ENCODE measurements at places on chromosomes 7 and 10.
A peak's percentile ranks its signal among the peaks of the same experiment; 100 is the strongest.

- DNase-seq: peak; percentile 73
Observed at GRCh38 chr7:142539901-142540300, 209.4 kb upstream of the PRSS1 start.

- DNase-seq: no peak
Observed at GRCh38 chr10:378230-378929, 243.1 kb downstream of the ZMYND11 start.

DNA sequence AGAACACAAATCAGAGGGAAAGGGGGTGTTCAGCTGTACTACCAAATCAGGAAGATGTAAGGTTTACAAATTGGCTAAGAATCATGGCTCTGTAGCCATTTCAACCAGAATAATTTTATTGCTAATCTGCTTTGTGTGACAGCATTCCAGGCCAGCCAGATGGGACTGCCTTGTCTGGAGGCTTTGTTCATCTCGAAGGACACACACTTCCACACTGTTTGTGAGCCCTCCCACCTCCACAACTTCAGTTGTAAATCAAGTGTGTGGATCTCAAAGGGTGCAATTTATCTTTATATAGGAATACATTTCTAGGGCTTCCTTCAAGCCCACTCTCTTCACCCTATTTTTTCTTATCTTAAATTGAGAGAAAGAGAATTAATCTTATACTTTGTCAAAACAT lies 6.9 kb upstream of the OIT3 start:
- no peak for DNase-seq

DNA sequence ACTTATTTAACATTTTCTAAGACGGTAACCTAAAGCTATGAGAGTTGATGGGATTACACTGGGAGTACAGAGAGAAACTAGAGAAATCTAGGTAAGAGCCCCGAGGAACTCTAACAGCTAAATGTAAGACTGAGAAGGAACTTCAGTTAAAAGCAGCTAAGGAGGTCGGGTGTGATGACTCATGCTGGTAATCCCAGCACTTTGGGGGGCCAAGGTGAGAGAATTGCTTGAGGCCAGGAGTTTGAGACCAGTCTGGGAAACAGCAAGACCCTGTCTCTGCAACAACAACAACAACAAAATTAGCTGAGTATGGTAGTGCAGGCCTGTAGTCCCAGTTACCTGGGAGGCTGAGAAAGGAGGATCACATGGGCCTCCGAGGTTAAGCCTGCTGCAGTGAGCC lies 24.0 kb downstream of the FRA10AC1 start:
- DNase-seq: no peak

GRCh38 chr7:41142904-41143473 lies 559.9 kb downstream of the INHBA start:
- no peak for DNase-seq

GRCh38 chr10:43970018-43970698 lies 321.5 kb upstream of the ZNF32 start:
- no peak for DNase-seq

- DNase-seq: peak; percentile 16
Observed at GRCh38 chr10:43623351-43623750, 17.1 kb downstream of the ZNF485 start.

DNA sequence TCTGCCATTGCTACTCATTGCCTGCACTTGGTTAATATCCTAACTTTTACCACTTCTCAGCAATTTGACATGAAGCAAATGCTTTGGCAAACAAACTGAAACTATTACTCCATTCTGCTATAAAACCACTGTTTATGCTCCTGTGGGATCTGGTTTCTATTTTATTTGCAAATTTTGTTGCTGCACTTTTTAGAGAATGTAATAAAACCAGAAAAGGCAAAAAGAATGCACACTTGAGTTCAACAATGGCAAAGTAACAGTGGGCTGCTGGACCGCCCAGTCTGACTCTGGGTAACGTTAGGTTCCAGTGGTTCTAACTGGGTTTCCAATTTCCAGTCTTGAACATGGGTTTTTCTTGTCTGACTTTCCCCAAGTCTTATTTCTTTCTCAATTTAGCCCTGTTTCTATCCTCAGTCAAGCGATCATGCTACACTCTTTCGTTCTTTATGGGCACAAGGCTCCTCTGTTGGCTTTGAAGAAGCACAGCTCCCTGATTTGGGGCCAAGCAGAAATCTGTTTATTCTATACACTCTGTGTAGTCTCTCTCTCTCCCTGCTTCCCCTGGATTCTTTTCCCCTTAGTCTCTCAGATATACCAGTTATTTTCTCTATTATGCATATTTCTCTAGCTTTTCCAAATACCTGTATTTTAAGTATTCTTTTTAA lies 129.2 kb upstream of the FAM3C start:
- DNase-seq: no peak

DNA sequence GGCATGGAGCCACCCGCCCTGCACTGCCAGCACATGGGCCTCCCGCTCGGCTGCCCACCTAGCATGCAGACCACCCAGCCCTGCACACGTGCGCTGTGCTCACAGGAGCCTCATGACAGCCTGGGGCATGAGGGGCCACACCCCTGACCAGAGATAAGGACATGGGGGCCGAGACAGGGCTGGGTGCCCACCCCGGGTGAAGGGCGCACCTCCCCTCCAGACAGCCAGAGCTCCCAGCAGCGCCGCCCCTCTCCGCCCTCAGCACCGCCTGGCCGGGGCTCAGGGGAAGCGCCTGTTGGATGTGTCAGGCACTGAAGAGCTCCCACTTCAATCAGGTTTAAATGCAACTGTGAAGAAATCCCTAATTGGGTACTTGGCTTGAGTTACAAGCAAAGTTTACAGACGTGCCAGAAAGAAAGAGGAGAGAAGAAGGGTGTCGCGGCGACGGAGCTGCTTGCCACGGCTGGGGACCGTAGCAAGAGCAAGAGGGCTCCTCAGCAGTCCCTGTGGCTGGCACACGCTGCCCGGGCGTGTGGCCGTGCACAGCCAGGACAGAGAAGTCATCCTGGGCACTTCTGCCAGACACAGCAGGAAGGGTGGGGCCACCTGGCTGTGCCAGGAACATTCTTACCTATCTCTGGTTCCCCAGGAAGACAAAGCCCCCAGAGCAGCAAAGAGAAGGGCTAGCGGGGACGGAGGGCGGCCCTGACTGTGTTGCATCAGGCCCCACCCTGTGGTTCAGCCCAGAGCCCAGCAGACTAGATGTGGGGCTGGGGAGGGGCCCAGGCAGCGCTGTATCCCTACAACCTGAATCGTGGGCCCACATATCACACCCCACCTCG lies 247.4 kb downstream of the ELFN1 start:
- DNase-seq: peak; percentile 63

DNA sequence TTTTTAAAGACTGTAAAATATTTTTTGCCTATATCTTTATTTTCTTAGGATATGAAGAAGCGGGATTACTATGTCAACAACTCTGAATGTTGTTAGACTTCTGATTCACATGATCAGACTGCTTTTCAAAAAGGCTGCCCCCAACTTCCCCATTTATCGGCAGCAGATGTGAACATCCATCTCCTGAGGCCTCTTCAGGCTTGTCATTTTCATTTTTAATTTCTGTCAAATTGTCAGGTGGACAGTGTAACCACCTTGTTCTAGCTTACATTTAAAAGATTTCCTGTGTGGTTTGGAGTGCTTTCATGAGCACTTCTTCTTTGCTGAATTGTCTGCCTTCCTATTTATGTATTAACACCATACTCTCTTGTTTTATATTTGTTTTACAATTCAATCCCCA lies 78.8 kb upstream of the GSDME start:
- no peak for DNase-seq

DNA sequence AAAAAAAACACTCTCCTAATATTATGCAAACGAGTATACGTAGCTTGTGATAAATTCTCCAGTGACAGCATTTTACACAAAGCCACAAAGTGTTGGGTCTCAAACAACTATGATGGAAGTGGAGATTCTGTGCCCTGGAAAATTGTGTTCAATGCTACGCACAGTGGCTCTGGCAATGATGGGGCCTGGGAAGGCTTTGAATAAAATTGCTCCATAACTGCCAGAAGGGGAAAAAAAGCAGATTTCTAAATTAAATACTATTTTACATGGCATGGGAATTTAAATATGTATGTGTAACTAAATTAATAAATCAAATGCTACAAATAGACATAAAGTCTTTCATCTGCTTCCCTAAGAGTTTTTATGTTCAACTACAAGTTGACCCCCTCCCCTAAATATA lies 306.7 kb downstream of the GRID1 start:
- no peak for DNase-seq

GRCh38 chr7:1555813-1556543 lies at the start of gene TMEM184A:
Gene TMEM184A (minus strand): TSS chr7:1556205. CDS start chr7:1555484, 721 bp downstream.
- DNase-seq: no peak

GRCh38 chr10:75525067-75525466 lies 93.6 kb downstream of the LRMDA start:
- DNase-seq: no peak

GRCh38 chr7:157549612-157550299 lies 213.0 kb downstream of the DNAJB6 start:
- DNase-seq: no peak

DNA sequence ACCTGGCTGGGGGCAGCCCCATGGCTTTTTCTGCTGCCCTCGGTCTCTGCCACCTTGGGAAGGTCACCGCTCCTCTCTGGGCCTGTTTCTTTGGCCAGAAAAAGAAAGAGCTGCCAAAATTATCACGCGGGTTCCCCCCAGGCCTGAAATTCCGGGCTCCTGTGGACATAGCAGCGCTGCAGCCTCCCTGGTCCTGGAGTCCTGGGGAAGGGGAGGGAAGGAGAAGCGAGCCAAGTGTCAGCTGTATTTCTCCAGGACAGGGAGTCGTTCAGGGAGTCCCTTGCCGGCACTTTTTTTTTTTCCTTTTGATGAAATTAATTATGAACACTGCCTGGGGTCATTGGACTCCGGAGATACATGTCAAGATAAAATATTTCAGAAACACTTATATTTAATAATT lies 152.3 kb upstream of the GPR26 start:
- DNase-seq: no peak

DNA sequence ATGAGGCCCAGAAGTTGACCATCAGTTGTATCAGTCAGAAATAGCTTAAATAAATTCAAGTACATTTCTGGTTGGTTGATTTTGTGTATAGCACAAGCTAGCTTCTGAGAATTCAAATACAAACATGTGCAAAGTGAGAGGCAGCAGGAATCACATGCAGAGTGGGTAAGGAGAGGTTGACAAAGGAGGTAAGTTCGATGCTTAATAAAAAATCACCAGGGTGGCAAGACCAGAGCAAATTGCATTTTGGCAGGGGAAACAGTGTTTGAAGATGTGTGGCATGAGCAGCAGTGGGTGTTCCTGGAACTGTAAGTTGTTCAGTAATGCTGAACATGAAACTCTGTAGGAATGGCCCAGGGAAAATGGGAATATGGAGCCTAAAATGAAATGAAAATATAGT lies 52.6 kb downstream of the GNAI1 start:
- DNase-seq: no peak

- DNase-seq: no peak
Observed at GRCh38 chr10:110848106-110848505, 23.6 kb upstream of the PDCD4 start.

DNA sequence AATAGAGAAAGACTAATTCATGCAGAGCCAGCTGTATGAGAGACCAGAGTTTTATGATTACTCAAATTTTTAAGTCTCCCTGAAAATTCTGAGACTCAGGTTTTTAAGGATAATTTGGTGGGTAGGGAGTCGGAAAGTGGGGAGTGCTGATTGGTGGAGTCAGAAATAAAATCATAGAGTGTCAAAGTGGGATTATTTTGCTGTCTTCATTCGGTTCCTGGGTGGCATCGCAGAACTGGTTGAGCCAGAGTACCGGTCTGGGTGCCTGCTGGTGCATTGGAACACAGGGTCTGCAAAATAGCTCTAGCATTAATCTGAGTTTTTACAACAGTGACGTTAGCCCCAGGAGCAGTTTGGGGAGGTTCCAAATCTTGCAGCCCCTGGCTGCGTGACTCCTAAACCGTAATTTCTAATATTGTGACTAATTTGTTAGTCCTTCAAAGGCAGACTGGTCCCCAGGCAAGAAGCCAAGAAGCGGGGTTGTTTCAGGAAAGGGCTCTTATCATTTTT lies 32.4 kb downstream of the GPRIN2 start:
- DNase-seq: peak; percentile 95

DNA sequence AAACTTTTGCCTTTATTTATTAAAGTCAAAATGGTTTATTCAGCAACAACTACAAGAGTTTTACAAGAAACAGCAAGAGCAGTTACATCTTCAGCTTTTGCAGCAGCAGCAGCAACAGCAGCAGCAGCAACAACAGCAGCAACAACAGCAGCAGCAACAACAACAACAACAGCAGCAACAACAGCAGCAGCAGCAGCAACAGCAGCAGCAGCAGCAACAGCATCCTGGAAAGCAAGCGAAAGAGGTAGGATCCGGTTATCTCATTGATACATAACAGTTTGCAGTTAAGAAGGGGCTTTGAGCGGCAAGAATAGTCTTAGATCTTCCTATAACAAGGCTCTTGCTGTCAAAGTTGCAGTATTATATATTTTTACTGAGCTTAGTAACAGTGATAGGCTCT lies 215.1 kb downstream of the FOXP2 start:
- no peak for DNase-seq

GRCh38 chr7:23467806-23468525 lies 2.3 kb downstream of the IGF2BP3 start:
- DNase-seq: peak; percentile 45

DNA sequence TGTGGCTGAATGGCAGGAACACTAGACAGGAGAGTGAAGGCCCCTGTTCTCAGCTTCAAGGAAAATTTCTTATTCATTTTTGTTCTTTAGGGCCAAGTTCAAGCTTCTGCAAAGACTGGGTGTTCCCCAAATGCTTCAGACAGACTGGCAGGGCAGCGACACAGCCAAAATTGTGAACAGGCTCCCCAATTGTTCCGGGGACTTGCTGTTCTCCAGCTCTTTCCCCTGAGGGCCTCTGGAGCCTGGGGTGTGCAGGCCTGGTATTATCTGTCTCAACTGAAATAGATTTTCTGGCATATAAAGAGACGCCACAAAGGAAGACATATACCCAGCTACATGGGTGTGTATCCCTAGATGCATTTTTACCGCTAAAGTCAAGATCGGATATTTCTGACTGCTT lies 30.3 kb upstream of the PLCE1 start:
- DNase-seq: no peak

GRCh38 chr10:56823849-56824248 lies 462.8 kb upstream of the ZWINT start:
- no peak for DNase-seq

DNA sequence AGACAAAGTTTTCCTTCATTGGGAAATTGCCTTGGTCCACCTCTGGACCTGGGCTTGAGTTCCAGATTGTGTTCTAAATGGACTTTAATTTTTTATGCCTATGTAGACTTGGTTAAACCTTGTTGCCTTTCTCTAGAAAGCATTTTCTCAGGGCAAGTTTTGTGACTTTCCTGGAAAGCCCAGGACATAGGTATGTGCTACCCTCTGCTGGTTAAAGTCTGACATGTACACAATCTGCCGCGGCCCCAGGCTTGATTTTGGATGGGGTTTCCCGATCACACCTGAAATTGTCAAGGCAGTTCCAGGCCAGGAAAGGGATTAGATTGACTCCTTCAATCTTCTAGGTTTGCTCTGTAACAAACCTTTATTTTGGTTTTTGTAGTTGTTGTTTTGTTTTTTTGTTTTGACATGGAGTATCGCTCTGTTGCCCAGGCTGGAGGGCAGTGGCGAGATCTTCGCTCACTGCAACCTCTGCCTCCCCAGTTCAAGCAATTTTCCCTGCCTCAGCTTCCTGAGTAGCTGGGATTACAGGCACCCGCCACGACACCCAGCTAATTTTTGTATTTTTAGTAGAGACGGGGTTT lies 14.1 kb upstream of the AKR1B10 start:
- peak; percentile 50 for DNase-seq

Data from fibroblast of skin of scalp (primary cell).